Hematopoietic multipotent progenitor cell treated with erythropoietin and hydrocortisone succinate and interleukin-3 and kit ligand, for 6 days (in vitro differentiated cells): ENCODE measurements at places on chromosomes 4 and X.
A peak's percentile ranks its signal among the peaks of the same experiment; 100 is the strongest.

DNA sequence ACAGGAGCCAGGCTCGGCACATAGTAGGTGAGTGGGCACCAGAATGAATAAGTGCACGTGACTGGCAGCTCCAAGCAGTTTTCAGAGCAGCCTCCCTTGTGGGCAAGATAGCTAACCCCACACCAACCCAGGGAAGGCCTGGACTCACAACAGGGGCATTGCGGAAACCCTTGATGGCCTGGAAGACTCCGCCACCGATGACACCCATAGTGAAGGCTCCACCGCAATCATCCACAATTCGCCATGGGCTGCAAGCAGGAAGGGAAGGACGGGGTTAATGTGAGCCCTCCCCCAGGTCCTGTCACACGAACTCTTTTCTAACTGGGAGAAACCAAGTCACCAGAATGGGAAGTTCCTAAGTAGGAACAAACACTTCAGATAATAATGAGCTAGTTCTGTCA is 957 bp downstream of the TIMM17B start:
- DNase-seq: no peak

GRCh38 chr4:28754376-28754775 is 1893.7 kb downstream of the STIM2 start:
- no peak for DNase-seq

DNA sequence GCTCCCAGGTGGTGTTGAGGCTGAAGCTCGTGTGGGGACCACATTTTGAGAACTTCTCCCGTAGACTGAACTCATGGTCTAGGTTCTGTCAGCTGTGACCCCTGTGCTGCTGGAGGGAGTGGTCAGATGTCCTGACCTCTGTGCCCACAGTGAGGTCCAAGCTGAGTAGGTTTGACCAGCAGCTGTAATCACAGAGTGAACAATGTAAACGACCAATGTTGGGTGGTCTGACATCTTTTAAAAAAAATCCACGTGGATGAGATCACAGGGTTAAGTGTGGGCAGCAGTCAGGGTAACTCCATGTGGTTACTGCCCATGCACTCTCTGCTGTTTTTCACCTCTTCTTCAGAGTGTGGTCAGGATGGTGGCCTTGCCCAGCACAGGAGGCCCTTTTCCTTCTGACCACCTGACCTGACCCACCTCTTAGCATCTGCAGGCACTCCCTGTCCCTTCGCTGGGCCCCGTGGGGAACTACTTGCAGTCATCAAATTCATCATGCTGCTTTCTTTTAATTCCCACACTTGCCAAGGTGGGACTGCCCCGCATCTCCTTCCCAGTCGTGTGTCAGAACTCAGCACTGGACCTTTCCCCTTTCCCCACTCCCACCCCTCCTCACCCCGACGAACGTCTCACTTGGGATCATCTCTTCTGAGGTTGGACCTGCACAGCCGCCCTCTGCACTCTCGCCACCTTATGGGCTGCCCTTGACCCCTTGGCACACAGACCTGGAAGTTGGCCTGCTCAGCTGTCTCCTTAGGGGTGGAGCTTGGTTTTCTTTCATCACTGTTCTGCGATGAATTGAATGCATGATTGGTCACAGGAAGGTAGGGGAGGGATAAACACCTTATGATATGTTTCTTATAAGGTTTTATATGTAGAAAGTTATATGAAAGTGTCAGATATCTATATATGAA is 120.1 kb downstream of the PTTG2 start:
- DNase-seq: no peak

- peak; percentile 19 for DNase-seq
Observed at GRCh38 chrX:7983581-7983980, 56.4 kb upstream of the PNPLA4 start.

DNA sequence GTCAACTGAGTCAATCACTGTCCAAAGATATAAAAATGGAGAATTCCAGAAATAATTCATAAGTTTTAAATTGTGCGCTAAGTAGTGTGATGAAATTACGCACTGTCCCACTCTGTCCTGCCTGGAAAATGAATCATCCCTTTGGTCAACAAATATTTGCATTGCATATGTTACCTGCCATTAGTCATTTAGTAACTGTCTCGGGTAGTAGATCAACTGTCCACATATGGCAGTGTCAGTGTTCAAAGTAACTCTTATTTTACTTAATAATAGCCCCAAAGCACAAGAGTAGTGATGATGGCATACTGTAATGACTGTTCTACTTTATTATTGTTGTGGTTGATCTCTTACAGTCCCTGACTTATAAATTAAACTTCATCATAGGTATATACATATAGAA is 3.4 kb downstream of the YTHDC1 start:
- no peak for DNase-seq

DNA sequence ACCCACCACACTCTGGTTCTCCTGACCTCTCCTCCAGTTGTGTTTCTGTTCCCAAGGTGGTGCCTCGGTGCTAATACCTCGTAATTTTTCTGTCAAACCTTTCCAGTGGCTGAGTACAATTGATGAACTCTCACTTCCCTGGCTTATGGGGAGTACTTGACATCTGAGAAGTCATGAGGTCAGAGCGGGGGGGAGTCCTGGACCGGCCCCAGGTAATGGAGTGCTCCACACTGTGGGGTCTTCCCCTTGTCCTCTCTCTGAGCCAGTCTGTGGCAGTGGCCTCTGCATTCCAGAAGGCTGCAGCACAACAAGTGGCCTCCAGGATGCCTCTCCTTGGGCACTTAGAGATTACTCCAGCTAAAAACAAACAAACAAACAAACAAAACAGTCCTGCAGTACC is 122.5 kb upstream of the TRIM2 start:
- no peak for DNase-seq

GRCh38 chr4:184805462-184806228 is 20.1 kb downstream of the ACSL1 start:
- peak; percentile 81 for DNase-seq
